ENCODE measurements at places on chromosomes 2 and 18.
A peak's percentile ranks its signal among the peaks of the same experiment; 100 is the strongest.

GRCh38 chr2:234490271-234491091 lies 6.4 kb downstream of the ARL4C start:
- no peak for DNase-seq

- DNase-seq: no peak
These were observed 148.9 kb downstream of the TMEM182 start for GRCh38 chr2:102910724-102911123.

DNA sequence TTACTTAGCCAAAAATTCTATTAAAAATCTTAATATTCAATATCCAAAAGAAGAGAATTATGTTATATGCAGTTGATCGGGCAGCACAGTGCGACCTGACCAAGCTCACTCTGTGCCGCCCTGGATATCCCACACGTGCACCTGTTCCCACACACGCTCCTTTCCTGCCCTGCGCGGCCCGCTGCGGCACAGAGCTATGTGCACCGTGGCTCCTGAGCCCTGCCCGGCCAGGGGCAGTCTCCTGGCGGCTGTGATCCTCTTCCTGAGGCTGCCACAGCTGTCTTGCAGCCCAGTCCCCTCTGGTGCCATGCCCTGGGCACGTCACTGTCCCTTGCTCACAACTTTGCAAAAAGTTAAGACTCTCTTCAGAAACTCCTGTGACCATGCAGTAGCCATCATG lies 29.3 kb downstream of the TRAPPC12 start:
- DNase-seq: no peak

GRCh38 chr2:36329251-36329650 lies 26.3 kb upstream of the CRIM1 start:
- no peak for DNase-seq

- DNase-seq: no peak
These were observed 13.9 kb upstream of the TANK start for GRCh38 chr2:161146209-161146775.

DNA sequence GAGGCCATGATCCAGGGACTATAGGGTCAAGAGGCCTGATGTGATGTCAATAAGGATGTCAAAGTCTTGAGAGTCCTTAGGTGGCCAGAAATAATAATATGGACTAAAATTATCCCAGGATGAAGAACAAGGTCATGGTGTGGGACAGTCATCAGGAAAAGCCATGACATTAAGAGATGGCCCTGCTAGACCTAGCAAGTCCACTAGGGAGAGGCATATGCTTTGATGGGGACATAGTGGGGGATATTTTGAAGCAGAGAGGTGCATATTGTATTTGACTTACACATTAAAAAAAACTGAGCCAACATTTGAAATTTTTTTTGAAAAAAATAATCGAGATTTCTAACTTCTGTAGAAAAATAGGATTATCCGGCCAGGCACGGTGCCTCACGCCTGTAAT lies 53.3 kb upstream of the CXCR4 start:
- no peak for DNase-seq

GRCh38 chr2:106282462-106283170 lies 88.5 kb upstream of the UXS1 start:
- no peak for DNase-seq

GRCh38 chr18:36402765-36403396 lies 105.4 kb downstream of the FHOD3 start:
- no peak for DNase-seq

DNA sequence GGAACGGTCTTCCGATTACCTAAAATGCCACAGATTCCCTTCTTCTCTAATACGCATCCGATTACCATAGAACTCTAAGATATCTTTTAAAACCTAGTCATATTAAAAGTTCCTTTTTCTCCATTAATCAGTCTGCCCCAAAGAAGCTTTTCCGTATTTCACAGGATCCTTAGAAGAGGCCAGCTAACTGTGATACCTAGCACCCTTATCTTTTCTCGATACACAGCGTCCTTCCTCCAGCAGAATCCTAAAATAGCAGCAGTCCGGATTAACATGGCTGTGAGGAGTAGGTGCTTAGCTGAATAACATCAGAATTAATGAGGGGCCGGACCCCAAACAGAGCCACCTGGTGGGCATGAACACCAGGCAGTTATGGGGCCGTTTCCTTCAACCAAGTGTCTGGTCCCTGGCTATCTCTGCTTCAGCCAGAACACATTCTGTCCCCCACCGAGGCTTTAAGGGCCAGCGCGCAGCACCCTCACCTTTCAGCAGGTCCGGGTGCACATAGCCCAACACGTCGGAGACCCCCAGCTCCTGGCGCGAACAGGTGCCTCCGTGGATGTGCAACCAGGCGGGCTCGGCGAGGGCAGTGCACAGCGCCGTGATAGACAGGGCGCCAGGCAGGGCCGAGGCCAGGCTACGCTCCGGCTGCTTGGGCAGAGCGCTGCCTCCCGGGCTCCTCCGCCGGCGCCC lies 995 bp downstream of the TMEM127 start:
- DNase-seq: no peak

GRCh38 chr2:129459200-129459876 lies 520.1 kb upstream of the RAB6C start:
- DNase-seq: no peak

GRCh38 chr2:71800106-71800809 lies 346.9 kb downstream of the DYSF start:
- DNase-seq: no peak

- peak; percentile 57 for DNase-seq
These were observed 38.3 kb upstream of the IL1R1 start for GRCh38 chr2:102103992-102104871.

GRCh38 chr2:194004590-194005206 lies 1652.3 kb upstream of the SLC39A10 start:
- DNase-seq: no peak

- no peak for DNase-seq
These were observed 54.7 kb downstream of the ARHGAP15 start for GRCh38 chr2:143183804-143184463.

GRCh38 chr18:79523736-79524180 lies 128.0 kb downstream of the NFATC1 start:
- DNase-seq: peak; percentile 43

DNA sequence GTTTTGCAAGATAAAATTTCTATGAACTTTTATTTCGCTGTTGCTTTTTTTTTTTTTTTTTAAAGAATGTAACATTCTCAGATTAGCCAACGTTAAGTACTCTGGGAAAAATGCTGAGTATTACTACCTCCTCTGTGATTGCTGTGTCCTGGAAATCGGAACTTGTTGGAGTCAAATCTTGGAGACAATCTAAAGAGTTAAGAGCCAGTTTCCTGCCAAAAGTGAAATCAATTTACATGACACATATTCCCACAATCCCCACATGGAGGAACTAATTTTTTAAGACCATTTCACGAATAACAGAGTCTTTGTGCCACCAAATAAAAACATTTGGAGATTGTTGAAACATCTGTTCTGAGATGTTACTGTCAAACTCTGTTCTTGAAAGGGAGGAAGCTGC lies 127.8 kb downstream of the MEP1B start:
- DNase-seq: no peak

- DNase-seq: no peak
These were observed 44.1 kb downstream of the KLHL29 start for GRCh38 chr2:23429036-23429435.

DNA sequence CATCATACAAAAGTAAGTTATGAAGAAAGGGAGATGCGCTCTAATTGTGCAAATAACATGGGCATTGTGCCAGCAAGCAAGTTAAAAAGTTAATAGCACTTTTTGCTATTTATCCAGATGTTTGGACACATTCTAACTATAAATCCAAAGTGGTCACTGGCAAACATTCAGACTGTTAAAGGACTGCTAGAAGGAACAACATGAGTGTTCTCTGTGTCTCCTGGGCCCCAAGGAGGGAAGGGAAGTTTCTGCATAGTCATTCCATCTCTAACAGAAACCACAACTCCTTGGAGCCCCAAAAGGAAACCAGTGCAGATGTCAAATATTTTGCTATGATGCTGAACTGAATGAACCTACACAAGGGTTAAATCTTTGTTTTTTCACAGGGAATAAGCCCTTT lies 213.3 kb upstream of the HNRNPA3 start:
- no peak for DNase-seq

- no peak for DNase-seq
These were observed 722 bp upstream of the C2orf15 start for GRCh38 chr2:99140860-99141109.

GRCh38 chr2:216369821-216370220 lies 2.5 kb downstream of the MARCHF4 start:
- no peak for DNase-seq

- no peak for DNase-seq
These were observed 3.8 kb downstream of the ACTG2 start for GRCh38 chr2:73896362-73897239.

DNA sequence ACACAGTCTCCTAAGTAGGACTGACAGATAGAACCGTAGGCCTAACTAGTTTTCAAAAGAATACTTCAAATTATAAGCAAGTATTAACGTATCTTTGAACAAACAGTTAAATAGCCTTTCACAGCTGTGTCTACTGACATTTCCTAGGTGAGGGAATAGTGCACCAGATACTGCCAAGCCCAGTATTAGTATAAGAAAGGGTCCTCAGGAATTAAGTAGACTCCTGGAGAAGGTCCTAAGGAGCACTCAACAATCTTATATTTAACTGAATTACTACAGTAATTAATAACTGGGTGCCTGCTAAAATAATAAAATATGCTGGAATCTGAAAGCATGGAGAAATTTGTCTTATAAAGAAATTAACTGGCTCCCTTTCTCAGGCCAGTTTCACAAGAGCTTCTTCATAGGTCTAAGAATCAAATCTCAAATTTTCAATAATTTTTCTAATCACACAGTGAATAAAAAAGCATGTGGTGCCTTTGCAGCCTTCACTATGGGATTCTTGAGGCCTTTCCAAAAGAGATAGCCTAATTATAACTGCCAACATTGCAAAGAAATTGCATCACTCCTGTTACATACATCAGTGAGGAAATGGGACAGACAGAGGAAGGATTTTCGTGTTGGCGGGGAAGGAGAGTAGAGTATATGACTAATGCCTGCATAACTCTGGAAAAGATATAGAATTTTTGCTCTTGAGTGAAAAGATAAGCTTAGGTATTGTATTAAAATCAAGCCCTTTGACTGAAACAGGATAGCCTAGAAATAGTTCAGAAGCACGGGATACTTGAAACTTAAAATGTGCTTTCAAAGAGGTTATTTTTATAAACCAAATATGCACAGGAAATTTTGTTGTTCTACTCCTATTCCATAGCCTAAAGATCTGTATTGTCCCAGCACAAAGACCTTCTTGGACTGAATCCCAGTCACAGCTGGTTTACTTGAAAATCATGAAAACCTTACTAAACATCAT lies 228.6 kb upstream of the STK17B start:
- DNase-seq: no peak
